ENCODE measurements at places on chromosomes 16 and 17. TPM values are rescaled to one million over a fixed set of nuclear protein-coding genes. Genes with fewer than 3 reads are reported as not detected.

TBC1D26 gene
- total RNA-seq: 0.28 TPM

TAOK2 gene
- total RNA-seq: 56.6 TPM

CCL13 gene
- total RNA-seq: not detected

RSKR gene
- total RNA-seq: 4.7 TPM

OR3A3 gene
- total RNA-seq: not detected

HS3ST3B1 gene
- total RNA-seq: 27.1 TPM

KRTAP2-3 gene
- not detected for total RNA-seq

DNA sequence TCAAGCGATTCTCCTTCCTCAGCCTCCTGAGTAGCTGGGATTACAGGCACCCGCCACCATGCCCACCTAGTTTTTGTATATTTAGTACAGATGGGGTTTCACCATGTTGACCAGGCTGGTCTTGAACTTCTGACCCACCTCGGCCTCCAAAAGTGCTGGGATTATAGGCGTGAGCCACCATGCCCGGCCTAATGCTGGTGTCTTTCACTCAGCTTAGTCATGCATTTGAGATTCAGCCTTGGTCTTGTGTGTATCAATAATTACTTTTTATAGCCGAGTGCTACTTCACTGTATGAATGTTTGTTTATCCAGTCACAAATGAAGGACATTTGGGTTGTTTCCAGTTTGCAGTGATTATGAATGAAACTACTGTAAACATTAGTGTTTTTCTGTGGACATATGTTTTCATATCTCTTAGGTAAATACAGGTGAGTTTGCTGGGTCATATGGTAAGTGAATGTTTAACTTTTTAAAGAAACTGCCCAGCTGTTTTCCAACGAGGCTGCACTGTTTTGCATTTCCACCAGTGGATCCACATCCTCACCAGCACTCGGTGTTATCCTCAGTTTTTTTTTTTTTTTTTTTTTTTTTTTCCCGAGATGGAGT lies 11.0 kb upstream of the PLCG2 start:
- H3K36me3 ChIP-seq: no peaks in the 10 kb centered on the region
- DNase-seq: no peak
- no peaks in the 10 kb centered on the region for H3K4me1 ChIP-seq

GRCh38 chr16:3171181-3171854 lies 16.7 kb upstream of the OR1F1 start:
- peaks cover 21% of the 10 kb centered on the region for H3K27me3 ChIP-seq
- no peak overlapping the region for H3K27ac ChIP-seq
- peak overlapping the region; percentile 45 for H3K4me3 ChIP-seq
- no peak for DNase-seq
- no peaks in the 10 kb centered on the region for H3K36me3 ChIP-seq

DNA sequence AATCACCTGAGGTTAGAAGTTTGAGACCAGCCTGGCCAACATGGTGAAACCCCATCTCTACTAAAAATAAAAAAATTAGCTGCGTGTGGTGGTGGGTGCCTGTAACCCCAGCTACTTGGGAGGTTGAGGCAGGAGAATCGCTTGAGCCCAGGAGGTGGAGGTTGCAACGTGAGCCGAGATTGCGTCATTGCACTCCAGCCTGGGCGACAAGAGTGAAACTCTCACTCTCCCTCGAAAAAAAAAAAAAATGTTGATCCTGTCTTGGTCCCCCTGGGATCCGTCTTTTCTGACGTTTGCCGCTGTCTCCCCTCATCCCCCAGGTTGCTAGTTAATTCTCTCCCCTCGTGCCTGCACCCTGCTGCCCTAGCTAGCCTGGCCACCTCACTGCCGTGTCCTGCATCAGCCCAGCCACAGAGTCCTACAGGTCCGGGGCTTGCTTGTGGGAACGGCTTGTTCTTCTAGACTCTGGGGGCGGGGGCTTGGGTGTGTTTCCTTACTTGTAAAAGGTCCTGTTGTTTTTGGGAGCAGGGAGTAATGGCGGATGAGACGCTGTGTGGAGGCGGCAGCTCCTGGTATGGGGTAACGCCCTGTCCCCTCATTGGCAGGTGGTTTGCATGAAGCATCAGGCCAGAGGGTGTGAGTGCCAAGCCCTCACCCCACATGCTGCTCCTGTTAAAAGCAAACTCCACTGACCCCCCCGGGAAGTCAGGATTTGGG lies 44.6 kb downstream of the PGS1 start:
- H3K27ac ChIP-seq: peak overlapping the region; percentile 51
- no peaks in the 10 kb centered on the region for H3K27me3 ChIP-seq
- no peak overlapping the region for H3K4me3 ChIP-seq
- H3K4me1 ChIP-seq: peaks cover 27% of the 10 kb centered on the region
- no peak for DNase-seq

DNA sequence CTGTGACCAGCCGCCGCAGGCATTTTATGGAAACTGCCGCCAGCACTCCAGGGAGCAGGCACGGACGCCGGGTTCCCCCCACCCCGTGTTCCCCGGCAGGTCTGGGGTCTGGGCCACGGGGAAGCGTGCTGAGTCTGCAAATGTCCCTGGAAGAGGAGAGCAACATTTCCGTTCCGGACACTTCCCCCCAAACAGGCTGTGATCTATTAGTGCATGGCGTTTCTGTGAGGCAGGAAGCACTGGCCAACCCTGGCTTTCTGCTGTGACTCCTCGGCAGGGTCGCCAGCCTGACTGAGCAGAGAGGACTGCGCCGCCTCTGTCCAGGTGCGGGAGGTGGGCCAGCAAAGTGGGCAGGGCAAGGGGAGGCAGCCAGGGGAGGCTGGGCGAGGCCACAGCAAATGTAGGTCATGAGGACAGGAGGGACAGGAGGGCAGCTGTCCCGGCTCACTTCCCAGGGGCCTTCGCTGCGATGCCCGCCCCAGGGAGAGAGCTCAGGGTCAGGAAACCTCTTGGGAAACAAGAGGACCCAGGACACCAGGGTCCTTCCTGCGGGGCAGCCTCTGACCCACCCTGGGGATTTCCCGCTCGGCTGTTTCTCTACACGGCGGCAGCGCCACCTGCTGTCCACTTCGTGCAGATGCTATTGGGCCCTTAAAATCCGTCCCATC lies 9.5 kb downstream of the FOXF1 start:
- peaks cover 66% of the 10 kb centered on the region for H3K27me3 ChIP-seq
- H3K27ac ChIP-seq: no peak overlapping the region
- no peaks in the 10 kb centered on the region for H3K36me3 ChIP-seq
- H3K4me3 ChIP-seq: no peak overlapping the region

GRCh38 chr17:38980490-38981217 lies 13.5 kb upstream of the FBXO47 start:
- H3K4me1 ChIP-seq: peaks cover 31% of the 10 kb centered on the region
- H3K27ac ChIP-seq: peak overlapping the region; percentile 91
- DNase-seq: no peak
- peak overlapping the region; percentile 10 for H3K4me3 ChIP-seq
- no peaks in the 10 kb centered on the region for H3K27me3 ChIP-seq

GRCh38 chr17:8976638-8977037 lies 11.1 kb upstream of the PIK3R5 start:
- H3K4me1 ChIP-seq: peaks cover 4% of the 10 kb centered on the region
- H3K4me3 ChIP-seq: no peak overlapping the region
- DNase-seq: no peak
- H3K27ac ChIP-seq: no peak overlapping the region
- no peaks in the 10 kb centered on the region for H3K36me3 ChIP-seq
- H3K27me3 ChIP-seq: peaks cover 7% of the 10 kb centered on the region

DNA sequence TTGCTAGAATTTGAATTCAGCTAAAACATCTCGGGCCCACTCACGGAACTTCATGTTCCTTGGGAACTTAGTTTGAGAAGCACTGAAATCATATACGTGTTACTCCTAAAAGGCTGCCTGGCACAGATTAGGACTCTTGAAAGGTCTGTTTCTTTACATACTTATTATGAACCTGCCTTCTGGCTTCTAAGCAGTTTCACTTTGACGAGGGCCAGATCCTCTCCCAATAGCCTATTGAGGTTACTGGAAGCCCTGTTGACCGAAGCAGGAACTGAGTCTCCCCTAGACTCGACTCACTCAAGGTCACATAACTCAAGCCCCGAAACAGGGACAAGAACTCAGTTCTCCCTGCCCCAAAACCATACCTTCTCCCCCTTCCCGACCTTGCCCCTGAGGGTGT lies 121.9 kb upstream of the PLCG2 start:
- H3K27me3 ChIP-seq: no peaks in the 10 kb centered on the region
- H3K36me3 ChIP-seq: peaks cover 18% of the 10 kb centered on the region
- no peak overlapping the region for H3K4me3 ChIP-seq
- DNase-seq: no peak
- H3K27ac ChIP-seq: no peak overlapping the region

- no peak overlapping the region for H3K4me3 ChIP-seq
- H3K4me1 ChIP-seq: no peaks in the 10 kb centered on the region
- H3K27ac ChIP-seq: no peak overlapping the region
- DNase-seq: no peak
- peaks cover 3% of the 10 kb centered on the region for H3K36me3 ChIP-seq
- H3K27me3 ChIP-seq: no peaks in the 10 kb centered on the region
Measured at GRCh38 chr17:28864991-28865849, 10.4 kb downstream of the ERAL1 start.

DNA sequence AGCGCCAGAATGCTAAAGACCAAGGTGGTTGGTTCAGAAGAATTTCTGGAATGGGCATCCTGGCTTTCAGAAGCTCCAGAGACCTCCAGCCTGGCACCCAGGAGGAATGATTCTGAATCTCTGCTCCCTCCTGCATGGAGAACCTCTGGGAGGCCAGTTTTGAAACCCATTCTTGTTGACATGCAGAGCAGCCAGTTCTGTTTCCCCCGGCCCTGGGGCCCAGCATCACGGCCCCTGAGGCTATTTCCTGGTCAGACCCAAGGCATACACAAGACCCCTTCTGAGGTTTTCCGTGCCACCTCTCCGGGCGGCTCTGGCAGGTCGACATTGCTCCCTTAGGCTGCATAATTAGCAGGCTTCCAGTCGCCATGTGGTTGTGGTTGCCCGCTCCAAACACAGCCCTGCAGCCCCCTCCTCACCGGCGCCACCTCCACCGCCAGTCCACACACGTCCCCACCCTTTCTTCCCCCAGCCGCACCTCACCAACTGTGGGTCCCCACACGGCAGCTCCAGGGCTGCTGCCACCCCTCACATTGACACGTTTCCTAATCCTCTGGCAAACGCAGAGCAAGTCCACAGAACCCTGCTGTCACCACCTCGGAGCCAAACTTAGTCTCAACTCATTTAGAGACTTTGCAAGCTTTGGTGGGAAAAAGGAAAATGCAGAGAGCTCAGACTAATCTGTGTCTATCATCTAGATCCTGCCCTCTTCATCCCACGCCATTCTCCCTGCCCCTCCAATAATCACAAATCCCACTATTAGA lies 367.1 kb downstream of the SOX9 start:
- no peak for DNase-seq
- H3K27me3 ChIP-seq: no peaks in the 10 kb centered on the region
- no peaks in the 10 kb centered on the region for H3K36me3 ChIP-seq
- no peaks in the 10 kb centered on the region for H3K4me1 ChIP-seq
- H3K27ac ChIP-seq: no peak overlapping the region

DNA sequence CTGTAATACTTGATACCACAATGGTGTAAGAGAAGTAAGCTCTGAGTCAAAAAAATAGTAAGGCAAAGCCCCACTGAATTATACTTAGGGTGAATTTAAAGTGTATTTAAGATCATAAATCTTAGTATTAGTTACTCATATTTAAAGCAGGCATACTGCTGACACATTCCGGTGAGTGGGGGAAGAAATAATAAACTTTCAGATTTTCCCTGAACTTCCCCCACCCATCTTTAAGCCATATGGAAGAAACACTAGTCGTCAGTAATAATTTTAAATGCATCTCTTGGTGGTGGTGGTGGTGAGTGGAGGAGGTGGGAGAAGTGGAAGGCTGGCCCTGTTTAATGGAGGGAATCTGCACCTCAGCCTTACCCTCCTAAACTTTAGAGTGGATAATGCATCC lies 20.5 kb downstream of the MPHOSPH6 start:
- no peaks in the 10 kb centered on the region for H3K4me1 ChIP-seq
- no peak overlapping the region for H3K4me3 ChIP-seq
- no peaks in the 10 kb centered on the region for H3K27me3 ChIP-seq
- no peak for DNase-seq

DNA sequence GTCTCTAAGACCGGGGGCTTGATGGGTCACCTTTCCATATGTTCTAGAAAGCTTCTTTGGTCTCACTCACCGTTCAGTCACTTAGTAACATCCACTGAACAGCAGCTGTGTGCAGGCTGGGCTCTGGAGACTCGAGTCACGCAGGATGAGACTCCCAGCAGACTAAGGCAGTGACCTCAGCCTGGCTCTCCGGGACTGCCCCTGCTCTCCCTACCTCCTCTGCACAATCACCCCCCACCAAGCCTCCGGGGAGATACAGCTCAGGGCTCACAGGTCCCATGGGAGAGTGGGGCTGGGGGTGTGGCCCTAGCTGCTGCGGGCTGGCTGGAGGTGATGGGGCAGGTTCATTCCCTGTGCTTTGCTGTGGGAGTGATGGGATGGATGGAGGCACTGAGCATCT lies 14.1 kb downstream of the FLYWCH2 start:
- H3K4me1 ChIP-seq: peaks cover 15% of the 10 kb centered on the region
- no peak overlapping the region for H3K4me3 ChIP-seq
- no peaks in the 10 kb centered on the region for H3K27me3 ChIP-seq
- no peak overlapping the region for H3K27ac ChIP-seq
- H3K36me3 ChIP-seq: no peaks in the 10 kb centered on the region
- no peak for DNase-seq

- peaks cover 16% of the 10 kb centered on the region for H3K4me1 ChIP-seq
- peaks cover 6% of the 10 kb centered on the region for H3K36me3 ChIP-seq
Measured at GRCh38 chr17:66951605-66951953, 12.9 kb upstream of the CACNG4 start.

DNA sequence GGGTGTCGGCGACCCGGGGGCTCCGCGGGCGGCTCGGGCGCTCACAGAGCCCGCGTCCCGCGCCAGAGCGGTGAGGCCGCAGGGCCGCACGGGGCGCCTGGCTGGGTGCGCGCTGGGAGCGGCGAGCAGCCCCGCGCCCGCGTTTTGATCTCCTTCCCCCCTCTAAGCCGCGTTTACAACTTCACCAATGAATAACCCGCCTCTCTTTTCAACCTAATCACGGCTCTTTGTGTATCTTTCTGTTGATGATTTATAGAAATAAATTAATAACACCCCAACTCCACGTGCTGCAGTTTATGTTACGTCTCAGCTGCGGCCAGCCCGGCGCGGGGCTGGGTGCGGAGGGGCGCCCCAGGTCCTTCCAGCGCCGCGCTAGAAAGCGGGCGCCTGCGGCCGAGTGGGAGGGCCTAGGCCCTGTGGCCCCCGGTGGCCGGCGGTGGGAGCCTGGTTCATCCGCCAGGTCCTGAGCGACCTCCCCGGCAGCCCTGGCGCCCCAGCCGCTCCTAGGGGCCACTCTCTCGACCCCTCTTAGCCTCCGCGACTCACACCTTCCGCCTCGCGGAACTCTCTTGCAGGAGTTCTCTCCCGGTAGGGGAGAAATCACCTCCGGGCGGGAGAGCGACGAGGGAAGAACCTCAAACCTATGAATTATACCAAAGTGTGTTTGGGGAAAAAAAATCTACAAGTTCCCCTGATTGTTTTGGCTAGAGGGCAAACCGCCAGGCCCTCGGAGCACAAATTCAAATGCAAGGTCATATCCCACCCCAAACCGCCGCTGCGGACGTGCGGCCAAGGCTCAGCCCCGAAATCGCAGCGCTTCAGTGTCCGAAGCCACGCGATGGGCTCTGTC lies 1.9 kb downstream of the HNF1B start:
- H3K36me3 ChIP-seq: no peaks in the 10 kb centered on the region
- peaks cover 20% of the 10 kb centered on the region for H3K4me1 ChIP-seq
- peak overlapping the region; percentile 71 for H3K4me3 ChIP-seq
- peaks cover 21% of the 10 kb centered on the region for H3K27me3 ChIP-seq

GRCh38 chr17:3647769-3648555 lies 11.4 kb downstream of the CTNS start:
- DNase-seq: no peak
- H3K27ac ChIP-seq: peak overlapping the region; percentile 57
- H3K27me3 ChIP-seq: no peaks in the 10 kb centered on the region
- H3K4me1 ChIP-seq: no peaks in the 10 kb centered on the region
- H3K4me3 ChIP-seq: no peak overlapping the region

Measured in chondrocyte (in vitro differentiated cells).